ENCODE measurements at places on chromosomes 11 and 22.

GRCh38 chr22:33209930-33210784 is 152.0 kb upstream of the SYN3 start:
- no peak for DNase-seq

DNA sequence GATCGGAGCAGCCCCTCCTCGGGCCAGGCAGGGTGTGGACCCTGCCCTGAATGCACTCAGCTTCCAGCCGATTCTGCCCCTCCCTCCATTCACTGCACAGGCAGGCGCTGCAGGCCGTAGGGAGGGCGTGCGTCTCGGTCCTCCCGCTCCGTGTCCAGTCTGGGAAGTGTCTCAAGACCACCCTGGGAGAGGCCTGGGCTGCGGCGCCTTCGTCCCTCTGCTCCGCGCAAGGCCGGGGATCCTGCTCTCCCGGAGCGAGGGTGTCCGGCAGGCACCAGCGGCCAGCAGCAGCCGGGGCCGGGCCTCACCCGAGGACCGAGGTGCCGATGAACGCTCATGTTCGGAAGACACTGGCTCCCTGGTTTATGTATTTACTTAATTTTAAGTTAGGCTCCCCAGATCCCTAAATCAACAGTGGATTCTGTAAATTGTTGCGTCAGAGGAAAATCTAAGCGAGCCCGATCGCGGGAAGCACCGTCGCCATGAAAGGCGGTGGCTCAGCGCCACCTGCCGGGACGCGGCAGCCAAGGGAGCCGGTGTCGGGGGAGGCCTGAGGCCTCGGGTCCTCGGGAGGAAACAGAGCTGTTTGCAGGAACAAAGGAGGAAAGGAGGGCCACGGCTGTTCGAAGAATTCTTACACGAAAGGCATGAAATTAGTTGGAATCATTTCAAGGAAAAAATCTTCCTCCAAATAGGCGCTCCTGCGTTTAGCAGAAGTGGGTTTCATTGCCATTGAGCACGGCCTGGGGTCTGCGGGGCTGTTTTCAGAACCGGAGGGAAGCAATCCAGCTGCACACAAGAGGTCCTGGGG is 195.3 kb downstream of the BRD1 start:
- no peak for DNase-seq

- no peak for DNase-seq
Observed at GRCh38 chr11:31237819-31238760, 131.4 kb downstream of the DCDC1 start.

GRCh38 chr11:42996421-42997307 is 315.1 kb upstream of the API5 start:
- no peak for DNase-seq

DNA sequence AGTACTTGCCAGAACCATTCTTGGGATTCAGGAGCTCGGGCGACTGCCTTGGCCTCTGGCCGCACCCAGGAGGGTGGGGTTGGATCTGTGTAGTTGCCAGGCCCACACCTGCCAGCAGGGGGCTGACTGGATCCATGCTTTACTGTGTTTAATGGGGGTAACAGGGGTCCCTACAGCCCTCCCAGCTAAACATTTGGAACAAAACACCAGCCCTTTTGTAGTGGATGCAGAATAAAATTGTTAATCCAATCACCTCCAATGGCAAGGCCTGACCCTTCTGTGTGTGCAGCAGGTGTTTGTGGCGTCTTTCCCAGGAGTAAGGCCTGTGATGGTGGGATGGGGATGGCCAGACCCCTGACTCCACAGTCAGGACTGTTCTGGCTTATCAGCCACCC is 22.5 kb downstream of the SUN2 start:
- no peak for DNase-seq

DNA sequence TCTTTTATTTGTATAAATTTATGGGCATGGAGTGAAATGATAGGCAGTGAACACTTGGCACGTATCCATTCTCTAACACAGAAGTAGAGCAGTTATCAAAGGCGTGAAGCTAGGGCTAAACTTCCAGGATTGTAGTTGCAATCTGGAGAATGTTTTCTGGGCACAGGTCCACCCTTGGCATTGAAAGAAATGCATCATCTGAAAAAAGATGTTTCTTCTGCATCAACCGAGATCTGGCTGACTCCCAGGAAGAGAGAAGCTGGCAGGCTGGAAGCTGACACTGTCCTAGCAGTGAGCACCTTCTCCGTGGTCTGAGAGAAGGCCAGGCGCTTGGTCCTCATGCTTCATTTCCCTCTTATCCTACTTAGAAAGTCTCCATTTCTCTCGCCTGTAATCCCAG is 600.0 kb downstream of the BRD1 start:
- no peak for DNase-seq

DNA sequence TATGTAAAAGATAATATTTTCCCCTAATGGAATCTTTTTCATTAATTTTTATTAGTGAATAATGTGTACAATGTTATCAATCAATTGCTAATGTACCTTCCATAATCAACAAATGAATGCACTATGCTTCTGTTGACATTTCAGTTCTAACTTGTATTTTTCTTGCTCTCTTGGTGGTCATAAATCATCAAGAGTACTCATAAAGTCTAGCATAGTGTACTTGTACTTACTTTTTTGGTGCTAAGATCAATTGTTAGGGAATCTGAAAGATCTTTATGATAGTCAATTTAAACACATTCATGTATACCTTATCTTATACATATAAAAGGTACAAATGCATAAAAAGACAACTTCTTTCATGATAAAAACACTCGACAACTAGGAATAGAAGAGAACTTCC is 10.5 kb downstream of the ENTHD1 start:
- no peak for DNase-seq

DNA sequence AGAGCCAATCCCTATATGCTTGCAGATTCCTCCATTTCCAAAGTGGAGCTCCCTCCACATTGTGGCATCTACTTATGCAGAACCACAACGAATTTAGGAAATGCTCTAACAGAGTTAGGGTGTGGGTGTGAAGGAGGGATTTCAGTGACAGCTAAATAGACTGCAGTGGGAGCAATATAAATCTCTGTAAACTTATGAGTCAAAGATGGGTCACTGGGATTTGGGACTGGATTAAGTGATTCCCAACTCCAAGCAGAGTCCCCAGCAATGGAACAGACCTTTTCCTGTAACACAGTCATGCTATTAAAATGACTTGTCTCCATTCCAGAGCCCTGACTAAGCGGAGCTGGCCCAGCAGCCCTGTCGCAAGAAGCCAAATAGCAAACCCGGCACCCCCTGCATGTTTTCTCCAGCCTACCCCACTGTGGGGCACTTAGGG is 36.6 kb downstream of the RPL27A start:
- no peak for DNase-seq

DNA sequence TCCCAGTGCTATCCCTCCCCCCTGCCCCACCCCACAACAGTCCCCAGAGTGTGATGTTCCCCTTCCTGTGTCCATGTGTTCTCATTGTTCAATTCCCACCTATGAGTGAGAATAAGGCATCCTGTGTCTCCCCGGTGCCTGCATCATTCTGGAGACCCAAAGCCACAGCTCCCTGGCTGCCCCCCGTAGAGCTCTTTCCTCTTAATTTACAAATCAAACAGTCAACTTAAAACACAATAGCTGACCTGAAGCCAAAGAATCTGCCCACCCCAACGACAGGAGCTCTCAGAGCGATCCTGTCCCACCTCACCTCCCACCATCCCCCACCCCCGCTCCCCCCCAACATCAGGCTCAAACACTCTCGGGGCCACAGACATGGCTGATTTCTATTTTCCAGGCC is 558.3 kb downstream of the BRD1 start:
- no peak for DNase-seq

DNA sequence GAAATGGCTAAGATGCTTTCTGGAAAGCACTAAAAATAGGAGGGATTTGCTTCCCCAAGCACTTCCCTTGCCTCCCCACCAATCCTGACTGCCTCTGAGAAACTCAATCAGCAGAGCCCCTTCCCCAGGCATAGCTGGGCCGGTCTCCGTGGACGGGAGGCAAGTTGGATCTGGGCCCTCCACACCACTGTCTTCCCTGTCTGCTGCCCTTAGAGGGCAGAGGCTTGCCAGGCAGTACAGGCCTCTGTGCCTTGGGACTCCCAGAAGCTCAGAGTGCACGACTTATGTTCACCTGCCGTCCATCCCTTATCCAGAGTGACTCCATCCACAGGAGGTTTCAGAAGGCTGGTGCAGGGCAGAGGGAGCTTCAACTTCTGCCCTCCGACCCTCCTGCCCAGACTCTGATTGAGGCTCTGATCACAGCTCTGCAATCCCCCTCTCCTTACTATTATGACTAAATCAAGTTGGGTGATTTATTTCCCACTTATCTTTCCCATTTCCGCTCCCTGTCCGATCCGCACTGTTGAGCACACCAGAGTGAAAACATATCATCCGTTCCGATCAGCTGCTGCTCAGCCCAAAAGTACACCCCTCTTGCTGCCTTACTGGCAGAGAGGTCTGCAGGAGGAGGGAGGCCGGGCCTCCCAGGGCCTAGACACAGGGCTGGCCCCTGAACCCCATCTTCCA is 71.8 kb downstream of the DSCAML1 start:
- no peak for DNase-seq

- no peak for DNase-seq
Observed at GRCh38 chr22:20131859-20132685, 468 bp downstream of the ZDHHC8 start.

- DNase-seq = no peak
Observed at GRCh38 chr11:101553891-101554292, 29.9 kb downstream of the TRPC6 start.

All from stimulated activated CD8-positive, alpha-beta memory T cell treated with anti-CD3 and anti-CD28 coated beads, Interleukin-12 subunit alpha, Interleukin-12 subunit beta, amount 100 ng/mL, for 4 hours (primary cell).